Gastroesophageal sphincter (tissue), 4 donors: ENCODE measurements at places on chromosomes 1 and 21. TPM values are rescaled to one million over a fixed set of nuclear protein-coding genes. Genes with fewer than 3 reads are reported as not detected.

- no peak for ATAC-seq
- peaks cover 54% of the 10 kb centered on the region for H3K36me3 ChIP-seq
- H3K4me1 ChIP-seq: peaks cover 53% of the 10 kb centered on the region
- H3K4me3 ChIP-seq: no peak overlapping the region
Observed at GRCh38 chr1:32769524-32770220, 47.5 kb downstream of the YARS1 start.

DNA sequence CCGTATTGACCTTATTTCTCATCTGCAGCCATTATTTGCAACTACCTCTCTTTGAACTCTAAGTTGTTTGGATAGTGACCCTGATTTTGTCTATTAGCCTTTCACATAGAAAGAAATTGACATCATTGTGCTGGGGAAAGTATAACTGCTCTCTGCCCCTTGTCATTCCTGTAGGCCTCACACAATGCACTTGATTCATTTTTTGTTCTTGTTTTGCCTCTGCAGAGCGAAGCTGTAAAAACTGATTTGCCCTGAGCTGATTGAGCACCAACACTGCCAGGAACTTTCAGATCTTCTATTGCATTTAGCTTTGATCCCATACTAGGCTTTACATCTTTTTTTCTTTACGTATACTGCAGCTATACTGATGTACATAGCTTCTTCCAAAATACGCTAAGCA lies 167.2 kb upstream of the PTBP2 start:
- H3K4me3 ChIP-seq: no peak overlapping the region
- no peaks in the 10 kb centered on the region for H3K27me3 ChIP-seq
- H3K36me3 ChIP-seq: no peaks in the 10 kb centered on the region
- ATAC-seq: no peak
- peaks cover 17% of the 10 kb centered on the region for H3K4me1 ChIP-seq
- no peak overlapping the region for H3K27ac ChIP-seq

GRCh38 chr1:12088607-12089006 lies 25.5 kb downstream of the TNFRSF8 start:
- H3K27ac ChIP-seq: no peak overlapping the region
- H3K36me3 ChIP-seq: no peaks in the 10 kb centered on the region
- no peaks in the 10 kb centered on the region for H3K4me1 ChIP-seq
- no peak for ATAC-seq
- peaks cover 6% of the 10 kb centered on the region for H3K27me3 ChIP-seq

DNA sequence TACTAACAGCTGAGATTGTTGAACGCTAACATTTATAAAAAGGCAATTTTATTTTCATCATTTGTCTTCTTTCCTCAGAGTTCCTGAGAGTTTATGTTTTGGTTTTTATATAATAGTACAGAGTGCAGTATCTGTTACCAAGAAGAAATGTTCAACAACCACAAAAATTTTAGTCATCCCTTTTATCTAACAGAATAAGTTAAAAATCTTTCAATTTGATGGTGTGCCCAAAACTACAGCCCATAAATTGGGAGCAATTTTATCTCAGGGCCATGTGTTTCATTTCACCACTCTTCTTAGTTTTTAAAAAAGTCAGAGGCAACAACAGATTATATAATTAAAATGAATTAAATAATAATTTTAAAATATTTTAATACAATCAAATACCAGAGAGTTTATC lies 37.1 kb downstream of the NEXN start:
- peaks cover 28% of the 10 kb centered on the region for H3K4me1 ChIP-seq
- peak overlapping the region; percentile 32 for H3K27ac ChIP-seq
- H3K36me3 ChIP-seq: no peaks in the 10 kb centered on the region
- ATAC-seq: no peak

GRCh38 chr1:116986421-116987255 lies 14.9 kb upstream of the CD101 start:
- peaks cover 30% of the 10 kb centered on the region for H3K36me3 ChIP-seq
- H3K27ac ChIP-seq: no peak overlapping the region
- no peak for ATAC-seq
- no peaks in the 10 kb centered on the region for H3K27me3 ChIP-seq

The ELF3 gene
- total RNA-seq: 0.69 TPM

DNA sequence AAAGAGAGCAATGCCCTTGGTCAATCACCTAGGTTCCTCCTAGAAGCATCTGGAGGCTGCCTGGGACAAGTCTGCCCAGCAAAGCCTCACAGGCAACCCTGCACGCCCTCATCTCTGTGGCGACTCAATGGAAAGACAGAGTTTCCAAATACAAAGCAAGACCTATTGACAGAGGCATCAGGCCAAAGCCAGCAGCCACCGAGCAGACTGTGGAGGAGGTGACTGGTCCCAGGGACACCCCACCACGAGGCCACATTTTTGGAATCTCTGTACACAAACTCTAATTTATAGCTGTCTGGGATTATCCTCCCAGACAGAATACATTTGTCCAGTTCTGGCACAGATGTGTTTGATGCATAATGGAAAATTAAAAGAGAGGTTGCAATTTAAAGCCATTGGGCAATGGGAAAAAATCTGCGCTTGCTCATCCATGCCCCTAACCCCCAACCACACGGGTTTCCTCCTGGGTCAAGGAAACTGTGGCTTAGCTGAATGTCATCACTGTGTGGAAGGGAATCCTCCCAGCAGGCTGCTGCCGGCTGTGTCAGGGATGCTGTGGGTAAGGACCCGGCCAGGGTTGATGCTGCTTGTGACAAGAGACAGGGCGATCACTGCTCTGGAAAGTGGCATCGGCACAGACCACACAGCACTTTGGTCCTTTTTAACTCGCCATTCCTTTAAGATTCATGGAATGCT lies 14.3 kb downstream of the TSPAN2 start:
- H3K4me1 ChIP-seq: peaks cover 20% of the 10 kb centered on the region
- no peak for ATAC-seq
- no peaks in the 10 kb centered on the region for H3K36me3 ChIP-seq
- H3K4me3 ChIP-seq: no peak overlapping the region
- peak overlapping the region; percentile 80 for H3K27ac ChIP-seq

The PLCH2 gene
- total RNA-seq: 0.27 TPM
